Choroid plexus epithelial cell (primary cell): ENCODE measurements at places on chromosomes 6 and 20.

DNA sequence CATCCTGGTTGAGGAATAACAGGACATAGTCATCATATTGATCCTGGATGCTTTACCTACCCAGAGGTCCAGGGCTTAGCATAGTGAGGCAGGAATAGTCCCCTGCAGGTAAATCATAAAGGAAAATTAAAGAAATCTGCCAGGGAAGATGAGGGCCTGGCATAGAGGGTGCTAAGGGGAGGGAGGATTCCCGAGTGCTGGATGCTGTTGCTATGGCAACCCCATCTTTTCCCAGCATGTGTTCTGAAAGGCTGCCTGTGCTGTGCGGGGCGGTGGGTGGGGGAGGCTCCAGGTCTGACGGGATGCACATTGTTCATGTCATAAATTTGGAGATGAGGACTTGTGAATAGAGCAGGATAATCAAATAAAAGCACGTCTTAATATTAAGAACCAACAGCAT is 212.6 kb upstream of the PCSK2 start:
- no peak for DNase-seq

GRCh38 chr6:144153260-144153659 is 2.9 kb downstream of the STX11 start:
- DNase-seq: no peak

DNA sequence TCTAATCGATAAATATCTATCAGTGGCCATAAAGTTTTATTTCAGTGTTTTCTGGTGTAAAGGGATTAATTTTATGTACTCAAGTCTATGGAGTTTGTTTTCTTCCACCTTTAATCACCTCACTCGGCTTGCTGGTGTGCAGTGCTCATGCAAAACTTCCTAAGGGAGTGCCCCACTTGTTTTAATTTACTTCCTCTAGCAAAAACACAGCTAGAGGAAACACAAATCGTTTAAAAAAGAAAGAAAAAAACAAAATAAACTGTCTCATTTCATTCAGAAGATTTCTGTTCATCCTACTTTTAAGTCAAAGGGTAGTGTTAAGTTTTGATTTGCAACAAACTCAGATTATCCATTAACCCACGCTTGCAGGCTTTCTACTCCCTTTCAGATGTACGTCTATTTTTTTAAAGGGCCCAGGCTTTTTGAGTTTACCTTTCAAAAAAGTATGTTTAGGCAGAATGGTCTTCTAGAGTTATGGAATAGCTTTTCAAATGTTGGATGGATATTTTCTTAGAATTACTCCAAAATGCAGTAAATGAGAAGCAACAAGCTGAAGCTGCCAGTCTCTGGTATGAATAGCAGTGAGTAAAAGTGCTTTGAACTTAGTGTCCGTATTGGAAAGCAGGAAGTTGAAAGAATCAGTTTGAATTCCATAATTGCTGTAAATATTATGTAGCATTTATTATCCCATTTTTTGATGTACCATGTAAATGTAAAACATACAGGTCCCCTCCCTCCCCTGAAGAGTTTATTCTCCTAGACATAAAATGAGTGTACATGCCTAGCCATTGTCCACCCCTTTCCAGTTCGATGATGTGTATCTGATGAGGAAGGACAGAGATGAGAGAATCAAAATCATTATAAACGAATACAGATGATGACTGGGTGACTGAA is 113.3 kb downstream of the SLC16A10 start:
- DNase-seq: no peak

GRCh38 chr20:42134265-42135098 is 516.3 kb upstream of the CHD6 start:
- no peak for DNase-seq

- DNase-seq: peak; percentile 31
These were observed 164.8 kb downstream of the QKI start for GRCh38 chr6:163579111-163579879.
